ENCODE measurements at places on chromosomes 3 and 15.
A peak's percentile ranks its signal among the peaks of the same experiment; 100 is the strongest.

GRCh38 chr15:31081588-31082250 is 19.8 kb downstream of the TRPM1 start:
- DNase-seq: no peak

DNA sequence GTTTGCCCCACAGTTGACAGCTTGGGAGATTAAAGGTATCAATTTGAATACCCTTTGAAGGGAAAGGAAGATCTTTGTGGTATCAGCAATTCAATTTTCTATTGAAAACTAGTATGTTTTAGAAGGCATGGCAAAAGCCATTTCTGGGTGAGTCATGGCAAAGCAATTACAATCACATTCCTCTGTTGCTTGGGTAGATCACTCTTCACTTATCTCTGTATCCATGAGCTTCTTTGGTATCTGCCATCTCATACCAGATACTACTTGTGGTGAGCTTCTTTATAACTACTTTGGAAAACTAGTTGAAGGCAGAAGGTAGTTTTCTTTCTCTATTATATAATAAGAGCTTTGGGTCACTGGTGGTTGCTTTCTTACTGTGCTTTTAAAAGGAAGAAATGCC is 28.3 kb upstream of the LSAMP start:
- no peak for DNase-seq

GRCh38 chr3:170502297-170502696 is 83.6 kb downstream of the SLC7A14 start:
- no peak for DNase-seq

DNA sequence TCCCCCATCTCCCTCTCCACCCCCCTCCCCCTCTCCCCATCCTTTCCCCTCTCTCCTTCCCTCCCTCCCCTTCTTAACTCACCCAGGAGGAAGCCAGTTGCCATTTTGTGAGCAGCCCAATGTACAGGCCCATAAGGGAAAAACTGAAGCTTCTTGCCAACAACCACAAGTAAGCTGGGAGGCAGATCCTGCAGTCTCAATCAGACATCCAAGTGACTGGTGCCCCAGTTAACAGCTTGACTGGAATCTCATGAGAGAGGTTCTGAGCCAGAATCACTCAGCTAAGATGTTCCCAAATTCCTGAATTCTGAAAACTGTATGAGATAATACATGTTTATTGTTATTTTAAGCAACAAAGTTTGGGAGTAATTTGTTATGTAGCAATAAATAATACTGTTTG is 90.7 kb downstream of the C3orf70 start:
- no peak for DNase-seq

GRCh38 chr3:120177151-120177550 is 82.9 kb upstream of the GSK3B start:
- DNase-seq: peak; percentile 96

GRCh38 chr3:49886922-49887265 is 16.8 kb downstream of the MST1R start:
- DNase-seq: no peak

DNA sequence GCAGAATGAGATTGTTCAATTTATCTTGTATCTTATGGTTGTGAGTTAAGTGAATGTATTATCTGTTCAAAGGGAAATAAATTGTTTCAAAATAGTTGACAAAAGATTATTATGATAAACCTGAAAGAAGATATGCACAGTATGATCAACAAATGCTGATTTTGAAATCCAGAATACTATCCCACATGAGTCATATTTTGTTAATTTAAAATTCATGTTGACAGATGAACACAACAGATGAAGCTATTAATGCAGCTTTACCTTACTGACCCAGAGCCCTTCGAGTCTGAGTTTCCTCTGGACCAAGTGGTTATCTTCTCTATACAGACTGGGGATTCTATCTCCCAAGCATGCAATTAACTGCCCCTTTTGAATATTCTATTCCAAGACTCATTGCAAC is 482.8 kb downstream of the FGF12 start:
- DNase-seq: no peak

DNA sequence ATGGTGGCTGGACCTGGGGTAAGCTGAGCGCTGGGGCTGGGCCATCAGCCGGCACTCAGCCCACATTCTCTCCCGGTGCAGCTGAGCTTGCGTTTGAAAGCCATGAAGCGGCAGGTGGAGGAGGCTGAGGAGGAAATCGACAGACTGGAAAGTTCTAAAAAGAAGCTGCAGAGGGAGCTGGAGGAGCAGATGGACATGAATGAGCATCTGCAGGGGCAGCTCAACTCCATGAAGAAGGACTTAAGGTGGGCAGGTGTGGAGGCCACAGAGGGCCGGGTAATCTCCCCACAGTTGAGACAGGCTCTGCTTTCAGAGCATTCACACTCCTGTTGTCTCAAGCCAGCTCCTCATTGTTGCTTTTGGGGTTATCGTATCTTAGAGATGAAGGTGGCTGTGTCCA is 45.7 kb upstream of the MYZAP start:
- DNase-seq: no peak

GRCh38 chr3:71061037-71061436 is 522.5 kb downstream of the FOXP1 start:
- no peak for DNase-seq

DNA sequence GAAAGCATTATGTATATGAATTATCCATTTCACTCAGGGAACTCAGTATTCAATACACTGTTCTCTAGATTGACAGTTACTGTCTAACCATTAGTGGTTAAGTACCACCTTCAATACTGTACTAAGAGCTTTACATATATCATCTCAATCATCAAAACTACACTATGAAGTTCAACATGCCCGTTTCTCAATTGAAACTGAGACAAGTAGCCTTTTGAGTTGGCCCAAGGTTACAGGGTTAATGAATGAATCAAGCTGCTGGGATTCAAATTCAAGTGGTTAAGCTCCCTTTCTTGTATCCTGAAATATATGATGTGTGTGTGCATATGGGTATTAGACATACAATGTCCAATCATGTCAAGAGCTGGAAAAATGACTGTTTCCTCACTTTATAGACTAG is 5.8 kb downstream of the TASOR start:
- DNase-seq: no peak

DNA sequence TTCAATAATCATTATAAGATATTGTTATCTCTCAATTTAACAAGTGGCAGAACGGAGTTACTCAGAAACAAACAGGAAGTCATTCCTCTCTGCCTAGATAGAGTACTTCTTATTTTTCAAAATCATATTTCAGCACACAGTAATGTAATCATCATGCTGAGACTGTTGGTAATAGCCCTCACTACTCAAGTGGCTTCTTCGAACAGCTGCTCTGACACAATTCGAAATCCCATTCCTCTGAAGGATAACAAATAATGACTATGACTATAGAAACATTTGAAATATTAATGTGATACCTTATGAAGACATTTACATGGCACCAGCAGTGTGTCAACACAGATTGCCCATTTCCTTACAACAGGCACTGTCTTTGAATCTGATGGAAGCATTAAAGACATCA is 1249.8 kb downstream of the NSUN3 start:
- DNase-seq: no peak

GRCh38 chr3:183493296-183494045 is 62.0 kb downstream of the KLHL6 start:
- DNase-seq: no peak

GRCh38 chr3:9033867-9034266 is 70.6 kb upstream of the RAD18 start:
- no peak for DNase-seq

- DNase-seq: no peak
Measured at GRCh38 chr15:69511015-69511414, 58.4 kb downstream of the RPLP1 start.

DNA sequence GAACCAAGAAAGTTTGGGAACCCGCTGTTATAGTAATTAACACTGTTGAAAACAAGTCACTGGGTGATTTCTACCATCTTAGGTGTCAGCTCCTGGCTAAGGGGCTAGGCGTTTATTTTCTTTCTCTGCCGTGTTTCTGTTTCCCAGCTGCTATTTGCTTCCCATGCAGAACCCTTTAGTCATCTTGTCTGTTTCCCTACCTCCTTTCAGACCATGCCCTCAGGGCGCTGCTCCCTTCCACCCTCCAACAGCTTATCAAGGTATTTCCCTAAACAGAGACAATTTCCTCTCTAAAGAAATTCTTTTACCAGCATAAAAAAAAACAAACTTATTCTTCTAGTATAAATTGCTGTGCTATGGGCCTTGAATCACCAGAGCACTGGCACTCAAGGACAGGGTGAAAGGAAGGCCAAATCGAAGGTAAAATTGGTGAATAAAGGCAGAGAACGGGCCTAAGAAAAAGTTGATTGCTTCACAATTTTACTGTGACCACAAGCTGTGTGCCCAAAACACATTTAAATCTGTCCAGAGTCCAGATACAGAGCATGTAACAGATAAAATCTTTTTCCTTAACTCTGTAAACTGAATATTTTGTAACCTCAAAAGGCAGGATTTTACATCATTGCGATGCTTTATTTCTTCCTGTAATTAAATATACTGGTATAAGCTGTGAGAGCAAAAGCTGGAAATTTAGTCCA is 319.2 kb downstream of the ZNF621 start:
- DNase-seq: no peak

- no peak for DNase-seq
Measured at GRCh38 chr3:16836505-16837237, 48.1 kb upstream of the PLCL2 start.

GRCh38 chr15:43095708-43096347 is 10.0 kb downstream of the UBR1 start:
- DNase-seq: no peak

- peak; percentile 81 for DNase-seq
Measured at GRCh38 chr3:16484216-16484615, 29.3 kb downstream of the RFTN1 start.

DNA sequence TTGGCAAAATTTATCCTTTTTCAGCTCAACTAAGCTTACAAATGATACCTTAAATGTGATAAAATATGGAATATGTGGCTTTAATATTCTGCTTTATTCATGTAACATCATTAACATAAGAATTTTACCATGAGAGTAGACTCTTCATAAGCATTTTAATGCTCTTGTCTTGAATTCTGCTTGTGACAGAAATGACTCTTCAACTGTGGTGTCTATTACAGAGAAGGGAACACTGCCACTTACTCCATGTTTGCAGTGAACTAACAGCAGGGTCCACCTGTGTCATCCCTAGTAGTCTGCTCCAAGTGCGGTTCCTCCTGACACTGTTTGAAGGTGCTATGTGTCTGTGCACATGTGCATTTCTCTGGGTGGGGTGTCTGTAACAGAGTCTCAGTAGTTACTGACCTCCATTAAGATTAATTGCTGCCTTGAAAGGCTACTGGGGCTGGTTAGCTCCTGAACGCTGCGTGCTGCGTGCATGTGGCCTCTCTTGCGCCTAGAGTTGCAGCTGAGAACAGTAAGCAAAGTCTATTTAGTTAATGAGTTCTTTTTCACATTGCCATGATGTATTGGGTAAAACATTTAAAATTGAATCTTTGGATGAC is 8.3 kb downstream of the LSM3 start:
- no peak for DNase-seq

DNA sequence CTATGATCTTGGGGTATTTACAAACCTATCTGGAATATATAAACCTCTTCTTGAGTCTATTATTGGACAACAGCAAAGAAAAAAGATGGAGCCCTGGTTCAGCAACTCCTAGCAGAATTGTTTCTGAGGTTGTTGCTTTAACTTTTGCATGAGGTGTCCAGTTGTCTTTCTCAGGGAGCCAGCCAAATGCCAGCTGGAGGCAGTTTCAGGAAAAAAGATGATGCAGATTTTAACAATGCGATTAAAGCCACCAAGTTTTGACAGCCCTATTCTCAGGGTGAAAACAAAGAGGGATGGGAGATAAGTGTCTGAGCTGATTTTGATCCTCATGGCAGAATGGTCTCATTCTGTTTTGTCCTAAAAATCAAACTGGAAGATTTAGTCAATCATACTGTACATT is 181.6 kb upstream of the RASGRP1 start:
- no peak for DNase-seq

- DNase-seq: peak; percentile 54
Measured at GRCh38 chr3:15305359-15305844, 27.0 kb downstream of the SH3BP5 start.

DNA sequence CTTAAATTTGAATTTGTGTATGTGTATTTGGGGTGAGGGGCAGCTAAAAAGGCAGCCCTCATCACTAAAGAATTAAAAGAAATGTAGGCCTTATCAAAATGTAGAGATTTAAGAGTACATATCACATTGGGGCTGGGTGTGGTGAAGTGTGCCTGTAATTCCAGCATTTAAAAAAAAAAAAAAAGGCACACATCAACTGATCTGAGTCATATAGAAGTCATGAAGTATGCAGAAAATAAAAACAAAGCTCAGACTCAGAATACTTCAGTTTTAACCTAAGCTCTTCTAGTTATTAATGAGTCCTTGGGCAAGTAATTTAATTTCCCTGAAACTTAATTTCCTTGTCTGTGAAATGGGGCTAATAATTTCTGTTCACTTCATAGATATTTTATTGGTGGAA is 31.6 kb downstream of the SLC24A1 start:
- no peak for DNase-seq

DNA sequence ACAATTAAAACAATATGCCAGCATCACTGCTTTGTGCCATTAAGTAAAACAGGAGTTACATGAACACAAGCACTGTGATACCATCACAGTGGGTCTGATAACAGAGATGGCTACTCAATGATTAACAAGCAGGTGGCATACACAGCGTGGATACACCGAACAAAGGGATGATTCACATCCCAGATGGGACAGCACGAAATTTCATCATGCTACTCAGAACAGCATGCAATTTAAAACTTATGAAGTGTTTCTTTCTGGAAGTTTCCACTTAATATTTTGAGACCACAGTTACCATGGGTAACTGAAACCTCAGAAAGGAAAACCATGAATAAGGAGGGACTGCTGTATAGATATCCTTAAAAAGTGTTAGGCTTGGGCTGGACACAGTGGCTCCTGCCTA is 44.5 kb downstream of the SLC24A1 start:
- DNase-seq: no peak

DNA sequence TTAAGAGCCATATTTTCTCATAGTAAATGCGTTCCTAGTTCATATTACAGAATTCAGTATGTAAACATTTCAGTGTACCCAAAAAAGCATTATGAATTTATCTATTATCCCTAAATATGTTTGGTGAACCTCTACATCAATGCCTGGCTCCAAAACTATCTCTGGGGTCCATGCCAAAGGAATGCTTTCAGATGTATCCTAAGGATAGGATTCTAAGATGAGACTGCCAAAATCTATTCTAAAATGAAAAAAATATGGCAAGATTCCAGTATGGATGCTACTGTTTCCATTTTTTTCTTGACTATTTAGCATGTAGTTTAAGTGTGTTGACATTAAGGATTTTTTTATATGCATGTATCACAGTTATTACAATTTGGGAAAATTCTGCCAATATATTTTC is 18.8 kb downstream of the EIF5A2 start:
- no peak for DNase-seq

DNA sequence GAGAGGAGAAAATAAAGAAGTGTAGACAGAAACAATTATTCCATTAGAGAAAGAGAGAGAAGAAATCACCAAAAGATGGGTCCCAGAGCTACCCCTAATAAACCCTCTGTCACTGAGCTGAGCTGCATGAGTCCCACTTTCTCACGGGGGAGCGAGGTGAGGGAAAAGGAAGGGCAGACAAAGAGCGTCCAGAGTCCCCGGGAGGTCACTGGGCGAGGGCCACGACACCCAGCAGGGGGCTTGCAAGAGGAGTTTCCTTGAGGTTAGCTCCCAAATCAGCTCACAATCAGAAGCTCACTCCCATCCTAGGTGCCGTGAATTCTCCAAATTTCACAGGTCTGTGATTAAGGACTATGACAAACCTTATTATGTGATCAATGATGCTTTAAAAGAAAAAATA is 62.3 kb downstream of the XXYLT1 start:
- no peak for DNase-seq

GRCh38 chr15:75227663-75228280 is 26.1 kb downstream of the C15orf39 start:
- no peak for DNase-seq

- no peak for DNase-seq
Measured at GRCh38 chr3:196651819-196652218, 12.3 kb downstream of the NRROS start.

Measured in H4 (cell line).